Bronchial epithelial cell (primary cell): ENCODE measurements at places on chromosomes 6 and 20. TPM values are rescaled to one million over a fixed set of nuclear protein-coding genes. Genes with fewer than 3 reads are reported as not detected.
A peak's percentile ranks its signal among the peaks of the same experiment; 100 is the strongest.

DNA sequence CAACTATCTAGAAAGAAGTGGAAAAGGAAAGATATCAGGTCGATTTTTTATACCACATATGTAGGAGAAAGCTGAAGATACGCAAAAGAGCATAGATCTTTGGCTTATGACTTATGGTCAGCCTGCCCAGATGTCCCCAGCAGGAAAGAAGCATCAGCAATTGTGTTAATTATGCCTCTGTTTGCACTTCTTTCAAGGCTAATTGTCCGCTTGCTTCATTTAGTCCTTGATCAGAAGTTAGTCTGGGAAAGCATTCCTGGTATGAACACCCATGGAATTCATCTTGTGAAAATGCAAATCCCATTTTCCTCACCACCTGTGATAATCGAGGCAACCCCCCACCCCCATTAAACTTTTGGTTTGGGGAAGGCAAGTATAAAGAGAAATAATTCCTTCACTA, 62.8 kb downstream of the ATP9A start:
- DNase-seq = no peak

DNA sequence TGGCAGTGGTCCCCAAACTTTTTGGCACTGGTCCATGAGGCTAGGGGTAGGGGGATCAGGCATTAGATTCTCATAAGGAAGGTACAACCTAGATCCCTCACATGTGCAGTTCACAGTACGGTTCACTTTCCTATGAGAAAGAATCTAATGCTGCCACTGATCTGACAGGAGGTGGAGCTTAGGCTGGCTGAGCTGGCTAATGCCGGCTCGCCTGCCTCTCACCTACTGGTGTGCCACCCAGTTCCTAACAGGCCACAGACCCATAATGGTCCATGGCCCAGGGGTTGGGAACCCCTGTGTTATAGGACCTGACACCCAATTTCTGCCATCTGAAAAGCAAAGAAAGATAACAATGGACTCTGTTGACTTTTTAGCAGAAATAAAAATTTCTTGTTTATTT, 199.6 kb downstream of the GMPR start:
- DNase-seq = no peak

DNA sequence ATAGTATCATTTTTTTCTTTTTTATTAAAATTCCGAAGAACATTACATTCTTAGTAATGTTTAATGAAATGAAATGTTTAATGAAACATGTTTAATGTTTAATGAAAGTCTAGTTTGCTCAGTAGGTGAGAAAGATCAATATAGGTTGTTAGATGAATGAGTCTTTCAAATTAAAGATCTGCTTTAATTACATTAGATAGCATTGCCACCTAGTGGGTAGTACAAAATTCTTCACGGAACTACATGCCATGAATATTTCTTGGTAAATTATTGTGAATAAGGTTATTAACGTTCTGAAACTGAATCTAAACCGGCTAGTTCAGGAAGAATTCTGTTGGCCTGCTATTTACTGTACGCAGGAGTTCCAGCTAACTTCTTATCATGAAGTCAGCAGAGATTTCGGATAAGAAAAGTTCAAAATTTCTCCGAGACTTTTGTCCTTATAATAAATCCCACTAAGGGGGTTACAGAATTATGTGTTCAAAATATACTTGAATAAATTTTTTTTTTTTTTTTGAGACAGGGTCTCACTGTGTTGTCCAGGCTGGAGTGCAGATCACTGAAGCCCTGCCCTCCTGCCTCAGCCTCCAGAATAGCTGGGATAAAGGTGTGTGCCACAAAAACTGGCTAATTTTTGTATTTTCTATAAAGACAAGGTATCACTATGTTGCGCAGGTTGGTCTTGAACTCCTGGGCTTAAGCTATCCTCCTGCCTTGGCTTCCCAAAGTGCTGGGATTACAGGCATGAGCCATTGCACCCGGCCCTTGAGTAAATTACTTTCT, 7.9 kb upstream of the GMNN start:
- peak; percentile 56 for DNase-seq

GRCh38 chr20:14838663-14839628, 501.5 kb upstream of the FLRT3 start:
- DNase-seq = peak; percentile 8

Gene TTPAL
- 9.0 and 12.5 TPM in 2 replicates for total RNA-seq

Gene STMND1
- not detected in 2 replicates for total RNA-seq

Gene TRIM15
- total RNA-seq = not detected in 2 replicates

Gene BLOC1S5
- 9.7 and 15.7 TPM in 2 replicates for total RNA-seq

Gene CPXM1
- not detected in 2 replicates for total RNA-seq

Gene XKR7
- total RNA-seq = not detected in 2 replicates

Gene C2
- total RNA-seq = 0.26 and 0.53 TPM in 2 replicates
